CD4-positive, alpha-beta T cell treated with Interleukin-6 for 4 hours (primary cell): ENCODE measurements at places on chromosomes 6 and 20.

- no peak for DNase-seq
These were observed 157.5 kb downstream of the UNC5CL start for GRCh38 chr6:40881501-40881900.

DNA sequence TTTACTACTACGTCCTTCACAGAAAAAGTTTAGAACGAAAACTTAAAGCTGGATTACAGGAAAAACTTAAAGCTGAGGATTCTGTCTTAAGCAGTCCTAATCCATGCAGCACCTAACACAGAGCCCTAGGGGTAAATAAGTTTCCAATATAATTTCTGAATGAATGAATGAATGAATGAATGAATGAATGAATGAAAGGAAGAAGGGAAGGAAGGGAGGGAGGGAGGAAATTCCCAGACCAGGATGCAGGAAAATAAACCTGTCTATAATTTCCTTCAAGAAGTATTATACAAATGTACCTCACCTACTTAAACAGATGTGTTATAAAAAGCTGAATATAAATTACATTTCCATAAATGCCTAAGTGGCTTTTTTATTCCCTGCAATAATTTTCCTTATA, 83.4 kb downstream of the RNGTT start:
- no peak for DNase-seq

GRCh38 chr20:49846206-49846807, 33.7 kb downstream of the SLC9A8 start:
- peak; percentile 67 for DNase-seq

- no peak for DNase-seq
These were observed 33.1 kb downstream of the MOCS1 start for GRCh38 chr6:39901116-39901655.

DNA sequence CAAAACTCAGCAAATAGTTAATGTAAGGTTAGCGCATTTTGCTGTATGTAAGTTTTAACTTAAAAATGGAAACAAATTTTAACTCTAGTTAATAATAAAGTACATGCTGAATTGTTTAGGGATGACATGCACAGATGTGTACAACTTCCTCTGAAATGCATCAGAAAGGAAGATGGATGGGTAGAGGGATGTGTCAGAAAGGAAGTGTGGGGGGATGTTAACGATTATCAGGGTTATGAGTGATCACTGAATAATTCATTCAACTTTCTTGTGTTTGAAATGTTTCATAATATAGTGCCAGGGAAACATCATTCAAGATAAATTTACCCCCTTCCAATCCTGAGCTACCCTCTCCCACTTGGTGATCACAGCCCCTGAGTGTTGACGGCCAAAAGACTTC, 87.6 kb downstream of the FOXA2 start:
- DNase-seq = no peak

DNA sequence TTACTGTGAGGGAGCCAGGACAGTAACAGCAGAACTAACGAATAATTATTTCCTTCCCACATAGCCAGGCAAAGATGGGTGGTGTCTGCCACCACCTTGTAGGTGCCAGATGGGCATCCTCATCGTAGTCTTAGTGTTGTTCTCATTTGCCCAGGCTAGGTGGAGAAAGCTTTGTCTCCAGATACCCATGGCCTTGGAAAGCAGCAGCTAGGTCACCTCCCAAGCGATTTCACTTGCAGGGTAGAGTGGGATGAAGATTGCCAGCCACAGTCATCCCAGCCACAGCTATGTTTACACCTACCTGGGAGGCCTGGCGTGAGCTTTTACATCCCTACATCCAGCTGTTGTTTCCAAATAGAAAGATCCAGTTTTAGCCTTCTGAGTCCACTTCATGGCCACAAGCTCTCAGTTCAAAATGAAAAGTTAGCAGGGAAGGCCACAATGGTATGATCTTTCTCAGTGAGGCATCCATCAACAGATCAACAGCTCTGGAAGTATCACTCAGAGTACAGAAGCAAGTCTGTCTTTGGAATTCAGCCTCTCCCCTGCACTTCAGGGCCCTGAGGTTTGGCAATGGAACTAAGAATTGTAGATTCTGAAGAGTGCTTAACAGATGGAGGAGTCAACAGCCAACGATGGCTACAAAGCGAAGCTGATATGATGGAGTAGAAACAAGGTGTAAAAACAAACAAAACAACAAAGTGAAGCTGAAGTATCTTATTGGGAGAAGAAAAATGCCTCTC, 11.0 kb upstream of the SNRPC start:
- DNase-seq = no peak

DNA sequence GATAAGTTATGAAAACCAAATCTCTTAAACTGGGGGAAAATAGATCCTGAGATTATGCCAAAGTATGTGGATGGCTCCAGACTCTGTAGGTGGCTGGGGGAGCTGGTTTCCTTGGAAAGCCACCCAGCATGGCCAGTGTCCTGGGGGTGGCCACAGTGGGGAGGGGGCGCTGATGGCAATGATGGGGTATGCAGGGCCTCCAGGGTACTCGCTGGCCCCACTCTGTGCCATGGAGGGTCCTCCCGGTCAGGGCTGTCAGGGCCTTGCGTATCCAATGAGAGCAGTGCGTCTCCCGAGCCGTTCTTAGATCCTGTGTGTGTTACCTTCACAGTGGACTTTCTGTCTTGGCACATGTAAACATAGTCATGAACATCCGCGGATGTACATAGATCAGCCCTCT, 152.8 kb downstream of the TMEM242 start:
- no peak for DNase-seq

GRCh38 chr6:17497535-17498095, 102.5 kb upstream of the FAM8A1 start:
- DNase-seq = no peak

DNA sequence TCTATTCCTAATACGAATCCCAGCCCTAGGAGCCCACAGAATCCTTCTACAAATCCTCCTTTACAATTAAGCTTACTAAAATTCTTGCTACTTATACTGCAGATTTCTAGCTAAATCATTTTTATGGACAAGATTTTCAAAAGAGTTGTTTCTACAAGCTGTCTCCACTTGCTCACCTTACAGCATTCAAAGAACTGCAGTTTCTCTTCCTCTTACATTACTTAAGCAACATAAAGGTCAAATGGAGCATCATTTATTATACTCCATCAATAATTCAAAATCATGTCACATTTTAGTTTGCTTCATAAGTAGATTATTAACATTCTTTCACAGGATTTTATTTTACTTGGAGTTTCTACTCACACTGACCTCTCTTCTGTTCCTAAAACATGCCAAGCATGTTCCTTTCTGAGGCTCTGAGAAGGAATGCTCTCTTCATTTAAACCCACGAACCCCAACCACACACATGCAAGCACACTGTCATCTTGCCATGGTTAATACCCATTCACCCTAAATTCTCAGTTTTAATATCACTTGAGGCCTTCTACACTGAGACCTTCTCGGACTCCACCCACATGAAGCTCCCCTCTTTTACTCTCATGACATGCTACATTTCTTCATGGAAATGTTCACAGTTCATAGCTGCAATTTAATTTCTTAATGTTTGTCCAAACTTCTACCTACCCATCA, 388.2 kb downstream of the TBC1D32 start:
- DNase-seq = no peak

- DNase-seq = peak; percentile 3
These were observed 27.6 kb upstream of the SCAF8 start for GRCh38 chr6:154705471-154706113.

DNA sequence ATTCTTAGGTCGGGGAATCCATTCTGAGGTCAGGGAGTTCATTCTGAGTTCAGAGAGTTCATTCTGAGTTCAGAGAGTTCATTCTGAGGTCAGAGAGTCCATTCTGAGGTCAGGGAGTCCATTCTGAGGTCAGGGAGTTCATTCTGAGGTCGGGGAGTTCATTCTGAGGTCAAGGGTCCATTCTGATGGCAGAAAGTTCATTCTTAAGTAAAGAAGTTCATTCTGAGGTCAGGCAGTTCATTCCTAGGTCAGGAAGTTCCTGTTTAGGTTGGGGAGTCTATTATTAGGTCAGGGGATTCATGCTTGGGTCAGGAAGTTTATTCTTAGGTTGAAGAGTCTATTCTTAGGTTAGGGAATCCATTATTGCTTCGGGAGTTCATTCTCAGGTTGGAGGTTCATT, 16.5 kb upstream of the NXT1 start:
- no peak for DNase-seq

DNA sequence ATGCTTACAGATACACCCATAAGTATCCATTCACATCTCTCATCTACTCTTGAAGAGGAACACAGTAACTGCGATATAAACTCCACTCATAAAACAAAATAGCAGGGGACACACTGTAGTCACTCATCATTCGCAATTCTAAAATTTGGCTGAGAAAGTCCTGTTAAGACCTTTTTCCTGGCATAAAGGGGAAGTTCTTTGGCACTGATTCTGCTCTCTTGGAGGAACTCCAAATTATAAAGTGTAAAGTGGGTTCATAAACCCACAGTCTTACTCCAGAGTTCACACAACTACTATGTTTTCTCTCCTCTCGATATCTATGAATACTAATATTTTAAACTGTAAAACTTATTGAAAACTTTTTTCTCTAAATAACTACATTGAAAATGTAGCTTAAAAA, 80.6 kb downstream of the ADGB start:
- DNase-seq = no peak

DNA sequence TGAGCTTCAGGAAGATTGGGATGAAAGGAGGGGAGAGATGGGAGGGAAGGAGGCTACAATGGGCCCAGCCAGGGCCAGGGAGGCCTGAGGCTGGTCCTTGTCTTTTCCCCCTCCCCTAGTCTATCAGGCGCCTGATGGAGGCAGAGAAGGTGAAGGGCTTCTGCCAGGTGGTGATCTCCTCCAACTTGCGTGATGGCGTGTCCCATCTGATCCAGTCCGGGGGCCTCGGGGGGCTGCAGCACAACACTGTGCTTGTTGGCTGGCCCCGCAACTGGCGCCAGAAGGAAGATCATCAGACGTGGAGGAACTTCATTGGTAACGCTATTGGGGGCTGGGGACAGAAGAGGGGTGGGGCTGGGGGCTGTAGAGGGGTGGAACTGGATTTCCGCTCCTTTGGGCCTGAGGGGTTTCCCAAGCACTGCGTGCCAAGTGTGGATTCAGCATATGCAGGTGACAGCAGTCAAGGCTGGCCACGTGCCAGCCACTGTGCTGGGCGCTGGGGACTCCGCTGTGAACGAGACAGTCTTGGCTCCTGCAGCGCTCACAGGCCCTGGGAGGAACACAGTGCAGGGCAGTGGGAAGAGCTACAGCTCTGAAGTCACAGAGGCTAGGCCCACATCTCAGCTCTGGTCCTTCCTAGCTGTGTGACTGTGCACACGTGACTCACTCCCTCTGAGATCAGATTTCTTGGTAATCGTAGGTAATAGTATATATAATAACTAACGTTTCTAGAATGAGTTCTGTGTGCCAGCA, 22.7 kb downstream of the SLC12A5 start:
- DNase-seq = no peak

DNA sequence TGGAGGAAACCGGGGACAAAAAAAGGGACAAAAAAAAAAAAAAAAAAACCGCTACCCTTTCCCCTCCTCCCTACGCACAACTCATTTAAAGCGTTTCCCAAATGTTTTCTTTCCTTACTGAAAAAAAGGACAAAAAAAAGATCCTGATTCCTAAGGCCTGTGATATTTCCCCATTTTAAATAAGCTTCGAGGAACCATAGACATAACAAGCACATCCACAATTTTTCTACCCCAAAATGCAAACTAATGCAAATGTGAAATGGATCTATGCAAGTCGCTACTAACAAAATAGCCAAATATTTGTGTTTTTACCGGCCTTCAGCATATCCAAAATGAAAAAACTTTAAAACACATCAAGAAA, 1.4 kb upstream of the ZNF217 start:
- no peak for DNase-seq
